ENCODE measurements at places on chromosomes 2 and 18.

DNA sequence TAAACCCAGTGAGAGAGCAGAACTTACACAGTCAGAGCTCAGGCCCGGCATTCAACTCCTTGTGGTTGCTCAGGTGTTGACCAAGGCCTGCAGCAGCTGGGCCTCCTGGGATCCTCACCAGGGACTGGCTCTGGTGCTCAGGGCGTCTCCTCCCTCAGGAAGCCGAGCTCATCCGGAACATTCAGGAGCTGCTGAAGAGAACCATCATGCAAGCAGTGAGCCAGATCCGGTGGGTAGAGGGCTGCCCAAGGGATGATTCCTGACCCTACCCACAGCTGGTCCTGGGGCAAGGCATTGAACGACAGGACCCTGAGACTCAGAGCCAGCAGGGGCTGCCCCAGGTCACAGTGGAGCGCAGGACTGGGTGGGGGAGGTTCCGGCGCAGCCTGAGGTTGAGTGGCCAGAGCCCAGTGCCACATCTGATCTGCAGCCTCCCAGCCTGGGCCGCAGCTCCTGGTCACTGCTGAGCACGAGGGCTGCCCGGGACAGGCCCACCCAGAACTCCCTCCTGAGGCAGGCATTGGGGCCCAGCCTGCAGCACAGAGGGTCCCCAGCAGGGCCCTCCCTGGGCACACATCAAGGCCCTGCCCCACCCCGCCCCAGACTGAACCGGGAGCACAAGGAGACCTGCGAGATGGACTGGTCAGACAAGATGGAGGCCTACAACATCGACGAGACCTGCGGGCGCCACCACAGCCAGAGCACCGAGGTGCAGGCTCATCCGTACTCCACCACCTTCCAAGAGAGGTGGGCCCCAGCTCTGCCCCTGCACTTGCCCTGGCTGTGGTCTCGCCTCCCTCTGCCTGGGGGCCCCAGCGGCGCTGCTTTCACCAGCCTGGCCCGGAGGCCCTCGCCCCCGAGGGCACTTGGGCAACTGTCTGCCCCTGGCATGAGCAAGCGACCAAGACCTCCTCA, 2.4 kb downstream of the TEKT4 start:
- no peak for DNase-seq

- no peak for DNase-seq
These were observed 130.6 kb downstream of the MBP start for GRCh38 chr18:77001979-77002378.

GRCh38 chr2:226965376-226965775, 129.5 kb downstream of the RHBDD1 start:
- no peak for DNase-seq

GRCh38 chr18:34809451-34810072, 99.5 kb downstream of the DTNA start:
- peak; percentile 69 for DNase-seq

DNA sequence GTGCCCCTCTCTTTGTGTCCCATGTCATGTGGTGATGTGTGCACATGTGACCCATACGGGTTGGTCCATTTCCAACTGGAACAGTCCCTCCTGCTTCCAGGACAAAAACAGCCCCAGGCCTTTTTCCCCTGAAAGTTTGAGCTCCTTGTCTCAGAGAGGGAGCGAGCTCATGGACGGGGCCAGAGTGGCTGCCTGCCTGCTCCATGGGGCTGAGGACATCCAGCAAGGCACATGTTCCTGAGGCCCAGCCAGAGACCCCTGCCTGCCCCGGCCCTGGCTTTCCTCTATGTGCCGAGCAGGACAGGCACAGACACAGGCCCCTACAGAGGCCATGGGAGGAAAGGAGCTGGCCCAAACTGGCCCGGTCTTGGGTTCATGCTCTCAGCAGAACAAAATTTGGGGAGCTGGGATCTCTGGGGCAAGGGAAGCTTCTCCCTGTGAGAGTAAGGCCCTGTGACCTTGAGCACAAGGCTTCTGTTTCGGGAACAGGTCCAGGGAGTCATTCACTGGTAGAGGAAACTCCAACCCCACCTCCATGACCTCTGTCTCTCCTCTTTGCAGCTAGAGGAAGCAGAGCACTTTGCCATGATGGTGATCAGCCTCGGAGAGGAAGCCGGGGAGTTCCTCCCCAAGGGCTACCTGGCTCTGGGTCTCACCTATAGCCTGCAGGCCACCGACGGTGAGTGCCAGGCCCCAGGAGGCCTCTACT, 105.8 kb upstream of the MCFD2 start:
- no peak for DNase-seq

DNA sequence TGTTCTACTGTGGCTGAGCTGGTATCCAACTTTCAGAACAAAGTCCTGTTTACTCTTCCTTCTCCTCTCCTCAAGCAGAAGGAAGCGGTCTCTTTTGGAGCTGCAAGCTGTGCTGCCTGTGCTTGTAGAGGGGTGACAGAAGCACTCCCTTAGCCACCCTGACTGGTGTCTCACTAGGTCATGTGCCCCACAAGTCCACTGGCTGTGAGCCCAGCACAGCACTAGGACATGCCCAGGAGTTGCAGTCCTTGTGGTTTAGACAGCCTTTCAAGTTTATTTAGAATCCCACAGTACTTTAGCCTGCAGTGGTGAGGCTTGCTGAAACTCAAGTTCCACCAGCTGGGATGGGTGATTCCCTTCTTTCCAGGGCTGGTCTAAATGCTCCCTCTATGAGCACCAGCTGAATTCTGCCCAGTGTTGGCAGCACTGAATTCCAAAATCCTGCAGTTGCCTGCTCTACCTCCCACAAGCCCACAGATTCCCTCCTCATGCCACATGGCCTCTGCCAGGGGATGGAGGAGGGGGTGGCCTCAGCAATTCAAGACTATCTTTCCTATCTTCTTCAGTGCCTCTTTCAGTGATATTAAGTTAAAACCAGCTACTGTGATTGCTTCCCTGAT, 61.2 kb downstream of the CCDC85A start:
- DNase-seq, result no peak

DNA sequence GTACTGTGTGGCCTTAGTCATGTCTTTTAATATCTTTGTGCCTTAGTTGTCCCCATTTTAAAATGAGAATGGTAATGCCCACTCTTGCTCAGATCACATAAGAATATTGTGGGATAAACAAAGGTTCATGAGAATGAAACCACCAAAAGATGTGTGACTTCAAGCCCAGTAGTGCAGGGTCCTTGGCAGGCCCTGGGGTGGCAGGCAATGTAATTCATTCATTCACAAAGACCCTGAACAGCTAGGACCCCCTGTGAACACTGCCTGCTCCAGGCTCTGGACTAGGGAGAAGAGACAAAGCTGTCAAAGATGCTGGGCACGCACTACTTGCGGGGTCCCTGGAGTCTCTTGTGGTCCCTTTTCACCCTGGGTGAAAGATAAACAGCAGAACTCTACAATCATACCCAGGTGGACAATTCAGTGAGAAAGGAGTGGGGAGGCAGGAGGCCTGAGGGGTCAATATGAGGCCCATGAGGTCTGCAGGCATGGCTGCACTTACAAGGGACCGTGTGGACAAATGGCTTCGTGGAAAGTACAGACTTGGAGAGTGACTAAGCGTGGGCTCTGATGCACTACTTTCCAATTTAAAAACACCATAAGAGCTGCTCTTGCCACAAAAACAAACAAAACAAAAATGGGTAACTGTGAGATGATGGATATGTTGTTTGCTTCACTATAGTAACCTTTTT, 136.1 kb downstream of the SMAD7 start:
- no peak for DNase-seq

- no peak for DNase-seq
These were observed 1.7 kb downstream of the SIX3 start for GRCh38 chr2:44943031-44943692.

GRCh38 chr2:144071461-144071860, 448.5 kb downstream of the ZEB2 start:
- no peak for DNase-seq

- no peak for DNase-seq
These were observed 246.8 kb downstream of the CDH20 start for GRCh38 chr18:61580046-61580445.

Measured in ascending aorta (tissue), 2 donors.